ENCODE measurements at places on chromosomes 16 and 17. TPM values are rescaled to one million over a fixed set of nuclear protein-coding genes. Genes with fewer than 3 reads are reported as not detected.
A peak's percentile ranks its signal among the peaks of the same experiment; 100 is the strongest.

- no peak for ATAC-seq
Measured at GRCh38 chr16:88030498-88030897, 79.3 kb downstream of the BANP start.

GRCh38 chr16:55021595-55022475, 91.2 kb downstream of the IRX5 start:
- ATAC-seq = peak; percentile 49

DNA sequence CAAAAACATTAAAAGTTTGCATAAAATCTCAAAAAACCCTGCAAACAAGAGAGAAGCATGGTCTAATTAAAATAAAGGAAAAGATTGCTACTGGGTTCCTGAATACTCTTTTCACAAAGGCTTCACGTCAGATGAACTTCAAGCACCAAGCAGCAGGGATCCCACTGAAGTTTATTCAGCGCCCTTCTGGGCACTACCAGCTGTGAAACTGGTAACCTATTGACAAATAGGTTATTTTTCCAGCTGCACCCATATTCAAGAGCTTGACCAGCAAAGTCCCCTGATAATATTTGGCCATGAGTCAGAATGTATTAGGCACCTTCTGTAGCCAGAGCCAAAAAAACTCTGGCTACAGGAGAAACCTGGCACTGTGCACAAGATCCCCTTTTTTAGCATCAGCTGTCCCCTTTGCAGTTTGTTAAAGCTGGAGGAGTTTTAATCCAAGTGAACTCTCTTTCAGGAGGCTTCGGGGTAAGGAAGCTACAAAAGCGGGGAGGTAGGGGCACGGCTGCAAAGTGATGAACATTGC, 60.3 kb downstream of the GRIN2A start:
- ATAC-seq = no peak

DNA sequence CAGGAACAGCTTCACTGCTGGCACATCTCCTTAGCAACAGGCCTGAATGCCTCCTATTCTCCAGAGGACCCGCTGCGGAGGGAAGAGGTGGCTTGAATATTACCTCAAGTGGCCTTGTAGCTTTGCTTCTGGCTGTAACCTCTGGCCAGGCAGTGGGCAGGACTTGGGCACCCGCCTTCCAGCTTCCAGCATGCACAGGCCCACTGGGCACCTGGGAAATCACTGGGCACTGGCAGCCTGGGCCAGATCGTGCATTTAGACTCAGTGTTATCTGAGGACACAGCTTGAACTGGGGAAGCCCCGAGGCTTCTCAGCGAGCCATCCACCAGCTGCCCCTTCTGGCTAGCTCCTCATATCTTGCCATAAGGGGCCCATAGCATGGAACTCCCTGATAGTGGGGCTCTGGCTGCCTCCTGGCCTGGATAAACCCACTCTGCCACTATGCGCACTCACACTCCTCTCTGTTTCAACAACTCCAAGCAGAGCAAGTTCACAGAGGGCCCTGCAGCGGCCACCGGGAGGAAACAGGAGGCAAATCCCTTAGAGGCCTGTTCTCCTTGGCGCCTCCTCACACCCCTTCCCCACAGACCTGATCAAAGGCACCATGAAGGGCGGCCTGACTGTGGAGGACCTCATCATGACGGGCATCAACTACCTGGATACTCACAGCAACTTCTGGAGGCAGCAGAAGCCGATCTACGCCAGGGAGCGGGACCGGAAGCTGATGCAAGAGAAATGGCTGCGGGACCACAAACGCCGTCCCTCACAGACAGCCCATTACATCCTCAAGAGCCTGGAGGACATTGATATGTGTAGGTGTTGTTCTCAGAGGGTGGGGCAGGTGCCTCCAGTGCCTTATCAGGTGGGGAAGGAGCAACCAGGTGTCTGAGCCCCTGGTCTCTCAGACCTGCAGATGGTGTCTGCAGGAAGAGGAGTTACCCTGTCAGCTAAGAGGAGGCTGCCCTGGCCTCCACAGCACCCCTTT, 7.8 kb downstream of the ODAD4 start:
- no peak for ATAC-seq

- ATAC-seq = peak; percentile 41
Measured at GRCh38 chr16:86740906-86741799, 162.8 kb downstream of the FOXL1 start.

DNA sequence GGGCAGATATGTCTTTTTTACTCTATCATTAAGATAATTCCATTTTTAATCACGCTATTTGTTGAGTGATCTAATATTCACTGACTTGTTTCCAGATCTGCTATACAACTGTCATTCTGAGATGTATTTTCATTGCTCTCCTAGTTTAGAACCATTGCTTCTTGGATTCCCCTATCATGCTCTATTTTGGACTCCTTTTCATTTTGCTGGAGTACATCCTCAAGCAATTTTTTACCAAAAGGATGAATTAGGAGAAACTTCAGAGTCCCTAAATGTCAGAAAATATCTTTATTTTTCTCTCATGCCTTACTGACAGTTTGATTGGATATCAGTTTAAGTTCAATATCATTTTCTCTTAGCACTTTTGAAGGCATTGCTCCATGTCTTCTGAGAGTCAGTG, 9.8 kb downstream of the MT4 start:
- ATAC-seq = no peak

The TSPOAP1 gene
- total RNA-seq = 2.6 TPM

DNA sequence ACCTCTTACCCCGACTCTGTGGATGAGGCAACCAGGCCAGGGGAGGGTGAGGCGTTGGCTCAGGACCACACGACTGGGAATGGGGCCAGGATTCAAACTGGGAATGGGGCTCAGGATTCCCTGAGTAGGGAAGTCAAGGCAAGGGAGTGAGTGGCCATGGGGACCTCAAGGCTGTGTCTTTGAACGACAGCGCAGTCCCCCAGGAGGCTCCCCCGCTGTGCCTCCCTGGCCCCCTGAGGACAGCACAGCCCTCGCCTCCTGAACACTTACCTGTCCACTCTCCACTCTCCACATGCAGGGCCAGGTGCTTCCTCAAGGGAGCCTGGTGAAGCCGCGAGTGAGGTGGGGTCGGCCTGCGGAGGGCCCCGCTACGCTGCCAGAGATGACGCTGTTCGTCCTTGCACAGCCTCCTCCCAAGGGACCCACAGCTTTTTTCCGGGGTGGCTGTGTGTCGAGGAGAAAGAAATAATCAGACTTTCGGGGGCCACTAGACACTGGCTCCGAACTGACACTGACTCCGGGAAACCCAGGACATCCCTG, 6.9 kb downstream of the ZNF469 start:
- no peak for ATAC-seq

The ITGB3 gene
- 1.7 TPM for total RNA-seq

DNA sequence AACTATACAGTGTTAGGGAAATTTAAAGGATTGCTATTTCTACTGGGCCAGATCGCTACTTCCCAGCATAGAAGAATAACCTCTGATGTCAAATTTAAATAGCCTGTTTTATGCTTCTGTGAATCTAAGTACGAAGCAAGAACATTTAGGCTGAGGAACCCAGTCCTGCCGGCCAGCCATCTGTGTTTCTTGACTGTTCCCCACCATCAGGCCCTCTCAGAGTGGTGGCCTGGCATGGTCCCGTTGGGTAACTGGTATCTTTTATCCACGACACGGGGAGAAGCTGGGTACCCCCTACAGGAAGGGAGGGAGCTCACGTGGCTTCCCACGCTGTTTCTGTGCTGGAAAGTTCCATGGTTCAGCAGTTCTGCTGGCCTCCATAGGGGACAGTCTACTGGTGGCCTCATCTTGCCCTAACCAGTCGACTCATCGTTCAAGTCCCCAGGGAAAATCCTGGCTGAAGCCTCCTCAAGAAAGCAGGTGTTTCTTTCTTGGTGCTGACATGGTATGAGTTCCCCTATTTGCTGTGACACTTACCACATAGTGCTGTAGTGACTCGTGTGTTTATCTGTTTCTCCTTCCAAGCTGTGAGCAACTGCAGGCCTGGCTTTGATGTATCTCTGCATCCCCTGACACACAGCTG, 201.7 kb upstream of the NLRP1 start:
- ATAC-seq = no peak

- ATAC-seq = no peak
Measured at GRCh38 chr17:41284043-41284442, 8.5 kb downstream of the KRTAP9-7 start.

DNA sequence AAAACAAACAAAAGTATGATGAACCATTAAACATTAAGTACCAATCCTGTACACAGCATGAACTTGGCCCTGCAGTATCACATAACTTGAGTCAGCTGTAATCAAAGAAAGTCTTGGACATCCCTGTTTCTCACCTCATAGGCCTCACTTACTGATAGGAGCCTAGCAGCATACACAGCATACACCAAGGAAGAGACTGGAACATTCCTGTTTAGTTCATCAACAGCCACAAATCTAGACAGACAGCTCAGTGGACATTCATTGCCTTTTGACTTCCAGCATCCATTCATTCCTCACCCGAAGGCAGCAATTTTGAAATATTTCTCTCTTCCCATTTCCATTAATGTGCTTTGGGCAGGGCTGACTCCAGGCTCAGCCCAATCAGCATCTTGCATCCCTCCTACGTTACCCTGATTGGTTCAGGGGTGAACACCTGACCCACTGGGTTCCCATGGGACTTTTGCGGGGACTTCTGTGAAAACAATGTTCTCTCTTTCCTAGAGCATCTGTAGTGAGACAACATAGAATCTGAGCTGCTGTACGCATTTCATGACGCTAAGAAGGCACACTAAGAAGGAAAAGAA, 336.7 kb upstream of the ZFHX3 start:
- no peak for ATAC-seq

- ATAC-seq = no peak
Measured at GRCh38 chr16:84329843-84330684, 35.4 kb downstream of the WFDC1 start.

DNA sequence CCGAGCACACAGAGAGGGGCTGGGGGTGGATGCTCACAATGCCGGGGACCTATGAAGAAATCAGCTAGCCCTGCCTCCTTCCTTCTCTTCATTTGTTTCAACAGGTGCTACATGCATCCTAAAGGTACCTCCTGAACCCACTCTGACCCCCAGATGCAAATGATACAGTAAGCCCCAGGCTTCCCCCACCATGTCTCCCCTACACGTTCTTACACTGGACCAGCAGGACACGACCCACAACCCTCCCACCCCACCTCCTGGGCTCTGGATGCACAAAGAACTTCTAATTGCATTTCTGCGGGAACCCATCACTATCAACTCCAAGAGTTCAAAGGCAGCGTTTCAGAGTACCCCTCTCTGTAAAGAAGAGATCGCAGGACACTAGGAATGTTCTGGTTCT, 2.1 kb downstream of the XYLT1 start:
- no peak for ATAC-seq

GRCh38 chr17:30236766-30237165, 1.3 kb upstream of the SLC6A4 start:
- peak; percentile 62 for ATAC-seq

DNA sequence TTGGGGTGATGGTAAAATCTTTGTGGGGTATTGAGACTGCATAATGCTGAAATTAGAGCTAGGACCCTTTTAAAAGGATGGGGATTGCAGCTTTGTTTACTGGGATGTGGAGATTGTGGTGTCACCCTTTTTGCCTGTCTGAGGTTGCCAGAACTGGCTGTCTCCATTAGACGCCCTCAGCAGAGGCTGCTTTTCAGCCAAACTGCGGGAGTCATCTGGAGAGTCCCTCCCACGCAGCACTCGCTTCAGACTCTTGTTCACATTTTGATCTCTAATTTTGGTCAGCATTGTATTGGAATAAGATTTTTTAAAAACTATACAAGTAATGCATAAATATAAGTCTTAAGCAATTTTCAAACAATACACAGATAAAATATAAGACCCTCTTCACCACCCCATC, 27.9 kb upstream of the JPT2 start:
- ATAC-seq = no peak

DNA sequence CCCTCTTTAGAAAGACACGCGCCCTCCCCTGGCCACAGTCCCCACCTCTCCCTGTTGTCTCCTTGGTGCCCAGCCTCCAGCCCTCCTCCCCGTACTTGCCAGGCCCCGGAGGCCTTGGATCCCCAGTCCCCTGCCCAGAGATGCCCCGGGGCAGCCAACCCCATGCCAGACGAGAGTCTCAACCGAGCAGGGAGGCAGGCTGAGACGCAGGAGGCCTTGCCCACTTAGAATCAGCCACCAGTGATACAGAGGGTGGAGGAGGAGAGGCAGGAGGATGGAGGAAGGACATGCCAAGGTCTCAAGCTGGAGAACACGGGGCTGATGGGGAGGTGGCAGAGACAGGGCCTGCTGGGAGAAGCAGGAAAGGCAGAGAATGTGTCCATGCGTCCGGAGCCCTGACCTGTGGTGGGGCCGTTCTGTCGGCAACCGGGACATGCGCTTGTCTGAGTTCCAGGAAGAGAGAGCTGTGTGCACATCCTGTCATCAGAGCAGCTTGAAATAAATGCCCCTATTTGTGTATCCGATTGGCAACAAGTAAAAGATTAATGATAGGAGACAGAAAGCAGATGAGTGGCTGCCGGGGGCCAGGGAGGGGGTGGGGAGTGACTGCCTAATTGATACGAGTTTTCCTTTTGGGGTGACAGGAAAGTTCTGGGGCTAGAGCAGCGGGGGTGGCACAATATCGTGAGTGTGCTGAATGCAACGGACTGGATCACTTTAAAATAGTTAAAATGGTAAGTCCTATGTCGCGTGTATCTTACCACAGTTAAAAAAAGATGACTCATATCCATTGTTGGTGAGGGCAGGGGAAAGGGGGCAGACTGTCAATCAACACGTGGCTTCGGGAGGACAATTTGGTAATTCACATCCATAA, 44.7 kb upstream of the MEAK7 start:
- ATAC-seq = peak; percentile 56

GRCh38 chr17:49292901-49293300, 62.3 kb upstream of the PHOSPHO1 start:
- peak; percentile 39 for ATAC-seq

- ATAC-seq = peak; percentile 91
Measured at GRCh38 chr17:82848022-82848592, 8.3 kb upstream of the ZNF750 start.

The DNAAF1 gene
- 0.16 TPM for total RNA-seq

The WNT3 gene
- 5.9 TPM for total RNA-seq

DNA sequence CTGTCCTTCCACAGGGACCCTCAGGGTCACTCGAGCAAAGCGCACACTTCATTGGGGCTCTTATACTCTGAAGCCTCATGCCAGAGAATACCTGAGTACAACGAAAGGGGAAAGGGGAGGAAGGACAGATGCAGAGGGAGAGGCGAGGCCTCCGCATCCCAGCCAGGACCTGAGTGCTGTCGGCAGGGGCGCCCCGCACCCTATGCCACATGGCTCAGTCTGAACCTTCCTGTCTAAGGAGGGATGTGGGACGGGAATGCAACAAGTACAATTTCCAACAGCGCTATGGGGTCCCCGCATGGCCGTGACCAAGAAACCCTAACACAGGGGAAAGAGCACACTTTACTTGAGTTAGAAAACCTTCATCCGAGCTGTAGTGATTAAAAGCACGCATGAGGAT, 39.8 kb upstream of the FAAP100 start:
- ATAC-seq = peak; percentile 23

The COA3 gene
- 104 TPM for total RNA-seq
